ENCODE measurements at places on chromosomes 1 and 21.
A peak's percentile ranks its signal among the peaks of the same experiment; 100 is the strongest.

DNA sequence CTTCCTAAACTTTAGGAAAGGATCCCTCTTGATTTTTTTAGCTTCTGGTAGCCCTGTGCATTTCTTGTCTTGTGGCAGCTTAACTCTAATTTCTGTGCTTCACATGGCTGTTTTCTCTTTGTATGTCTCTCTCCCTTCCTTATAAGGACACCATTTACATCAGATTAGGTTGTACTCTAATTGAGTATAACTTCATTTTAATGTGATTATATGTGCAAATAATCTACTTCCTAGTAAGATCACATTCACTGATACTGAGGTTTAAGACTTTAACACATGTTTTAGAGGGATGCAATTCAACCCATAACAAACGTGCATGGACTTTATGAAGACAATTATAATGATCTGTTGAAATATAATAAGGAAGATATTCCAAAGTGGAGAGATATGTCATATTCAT is 46.7 kb downstream of the RGS4 start:
- no peak for DNase-seq

GRCh38 chr1:110876748-110877341 is 3.9 kb downstream of the CD53 start:
- no peak for DNase-seq

- DNase-seq, result no peak
These were observed 12.4 kb downstream of the TNFRSF8 start for GRCh38 chr1:12075195-12076114.

DNA sequence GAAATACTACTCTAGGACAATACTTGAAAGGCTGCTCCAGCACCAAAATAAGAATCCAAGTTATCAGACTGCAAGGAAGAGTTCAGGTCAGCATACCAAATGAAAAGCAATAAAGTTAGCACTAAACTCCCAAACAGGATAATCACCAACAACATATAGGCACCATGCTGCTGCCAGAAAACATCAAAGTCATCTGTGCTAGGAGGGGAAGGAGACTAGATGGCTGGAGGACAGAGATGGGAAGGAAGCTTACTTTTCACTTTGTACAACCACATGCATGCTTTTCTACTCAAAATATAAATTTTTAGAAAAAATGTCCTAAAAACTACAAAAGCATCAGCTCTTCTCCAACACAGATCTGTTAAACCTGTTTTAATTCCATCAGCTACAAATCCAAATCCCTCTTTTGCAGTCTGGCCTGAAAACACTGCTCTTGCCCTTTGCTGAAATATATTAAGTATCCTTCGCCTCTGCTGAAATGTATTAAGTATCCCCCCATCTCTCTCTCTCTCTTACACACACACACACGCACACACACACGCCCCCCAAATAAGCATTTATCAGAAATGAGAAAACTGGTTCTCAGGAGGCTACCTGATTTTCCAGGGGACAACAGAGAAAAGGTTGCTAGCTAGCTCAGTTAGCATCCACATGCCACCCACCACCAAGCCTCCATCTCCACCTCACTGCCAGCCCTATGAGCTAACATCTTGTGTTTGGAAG is 1.5 kb downstream of the GATAD2B start:
- no peak for DNase-seq

DNA sequence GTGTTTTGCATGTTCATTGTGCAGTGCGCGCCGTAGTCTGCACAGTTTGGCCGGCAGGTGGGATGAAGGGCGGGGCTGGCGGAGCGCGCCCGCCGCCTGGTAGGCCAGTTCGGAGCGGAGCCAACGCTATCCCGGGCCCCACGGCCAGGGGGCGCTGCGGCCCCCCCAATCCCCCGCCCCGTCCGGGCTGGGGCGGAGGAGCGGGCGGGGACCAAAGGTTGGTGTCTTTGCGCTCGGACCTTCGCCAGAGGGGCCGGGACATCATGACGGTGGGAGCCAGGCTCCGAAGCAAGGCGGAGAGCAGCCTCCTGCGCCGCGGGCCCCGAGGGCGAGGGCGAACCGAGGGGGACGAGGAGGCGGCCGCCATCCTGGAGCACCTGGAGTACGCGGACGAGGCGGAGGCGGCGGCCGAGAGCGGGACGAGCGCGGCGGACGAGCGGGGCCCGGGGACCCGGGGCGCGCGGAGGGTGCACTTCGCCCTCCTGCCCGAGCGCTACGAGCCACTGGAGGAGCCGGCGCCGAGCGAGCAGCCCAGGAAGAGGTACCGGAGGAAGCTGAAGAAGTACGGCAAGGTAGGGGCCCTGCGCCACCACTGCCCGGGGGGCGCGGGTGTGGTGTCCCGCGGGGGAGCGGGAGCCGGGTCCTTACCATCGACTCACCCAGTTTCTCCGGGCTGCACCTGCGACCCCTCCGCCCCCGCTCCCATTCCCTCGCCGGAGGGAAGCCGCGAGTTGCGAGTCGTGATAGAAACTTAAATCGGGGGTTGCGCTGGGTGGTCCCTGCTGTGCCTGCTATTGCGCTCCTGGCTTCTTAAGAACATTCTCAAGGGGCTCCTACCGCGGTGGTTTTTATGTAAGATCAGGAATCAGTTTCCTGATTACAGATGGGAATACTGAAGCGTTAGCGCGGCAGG is at the start of gene C1orf115:
Gene C1orf115, plus strand, starts transcription at position 224 of the 913 bp plus-strand sequence. Its CDS starts 40 bp downstream, at position 264.
- peak; percentile 73 for DNase-seq

DNA sequence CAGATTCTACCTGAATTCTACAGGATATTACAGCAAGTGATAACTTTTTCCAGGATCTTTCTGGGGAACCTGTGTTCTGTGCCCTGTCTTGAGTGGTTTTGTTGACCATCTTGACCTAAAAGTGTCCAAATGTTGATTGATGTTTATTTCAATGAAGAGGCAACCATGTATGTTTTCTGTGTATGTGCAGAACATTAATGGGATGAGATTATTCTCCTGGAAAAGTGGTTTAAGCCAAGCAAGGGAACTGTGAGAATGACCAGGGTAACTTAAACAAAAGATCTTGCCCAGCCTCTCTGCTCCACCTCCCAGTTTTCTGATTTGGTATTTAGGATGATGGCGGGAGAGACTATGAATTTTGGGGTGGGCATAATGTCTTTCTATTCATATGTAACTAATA is 1.0 kb upstream of the SAMD13 start:
- no peak for DNase-seq

GRCh38 chr1:108815566-108815965 is 41.3 kb downstream of the AKNAD1 start:
- DNase-seq, result no peak

DNA sequence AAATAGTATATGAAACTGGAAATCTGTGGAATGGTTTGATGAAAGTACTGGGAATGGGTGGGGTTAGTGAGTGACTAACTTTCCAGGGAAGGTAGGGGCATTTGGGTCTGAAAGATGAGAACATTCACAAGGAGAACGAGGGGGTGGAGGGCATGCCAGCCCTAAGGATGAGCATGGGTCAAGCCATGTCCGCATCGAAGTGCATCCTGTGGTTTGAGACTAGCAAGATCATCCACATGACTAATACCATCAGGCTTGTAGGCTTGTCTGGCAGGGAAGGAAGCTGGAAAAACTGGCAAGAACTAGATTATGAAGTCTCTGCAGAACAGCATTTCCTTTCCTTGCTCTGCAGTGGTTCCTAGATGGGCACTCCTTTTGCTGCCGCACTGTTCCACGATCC is 70.4 kb upstream of the UBE2U start:
- DNase-seq, result no peak

GRCh38 chr1:189424746-189425331 is 1052.8 kb downstream of the BRINP3 start:
- DNase-seq, result no peak

All from activated naive CD4-positive, alpha-beta T cell treated with anti-CD3 and anti-CD28 coated beads, Interleukin-2, amount 50 U/mL, for 72 hours (primary cell).